ENCODE measurements at places on chromosomes 16 and 17. TPM values are rescaled to one million over a fixed set of nuclear protein-coding genes. Genes with fewer than 3 reads are reported as not detected.

- DNase-seq, result no peak
These were observed 13.8 kb upstream of the GSDMA start for GRCh38 chr17:39949028-39949427.

DNA sequence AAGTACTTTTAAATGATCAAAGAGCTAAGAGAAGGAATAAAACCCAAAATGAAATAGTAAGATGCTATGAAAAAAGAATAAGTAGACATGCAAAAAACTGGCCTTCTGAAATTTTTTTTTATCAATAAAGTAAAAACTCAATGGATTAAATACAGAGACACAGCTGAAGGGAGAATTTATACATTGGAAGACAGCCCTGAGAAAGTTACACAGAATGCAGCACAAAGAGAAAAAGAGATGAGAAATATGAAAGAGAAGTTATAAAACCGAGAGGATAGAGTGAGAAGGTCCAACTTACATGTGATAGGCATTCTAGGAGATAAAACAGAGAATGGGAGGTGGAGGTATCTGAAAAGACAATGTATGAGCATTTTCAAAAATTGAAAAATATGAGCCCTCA is 57.0 kb downstream of the MARF1 start:
- DNase-seq, result no peak

GRCh38 chr16:67506468-67506867 is 22.2 kb upstream of the RIPOR1 start:
- no peak for DNase-seq

DNA sequence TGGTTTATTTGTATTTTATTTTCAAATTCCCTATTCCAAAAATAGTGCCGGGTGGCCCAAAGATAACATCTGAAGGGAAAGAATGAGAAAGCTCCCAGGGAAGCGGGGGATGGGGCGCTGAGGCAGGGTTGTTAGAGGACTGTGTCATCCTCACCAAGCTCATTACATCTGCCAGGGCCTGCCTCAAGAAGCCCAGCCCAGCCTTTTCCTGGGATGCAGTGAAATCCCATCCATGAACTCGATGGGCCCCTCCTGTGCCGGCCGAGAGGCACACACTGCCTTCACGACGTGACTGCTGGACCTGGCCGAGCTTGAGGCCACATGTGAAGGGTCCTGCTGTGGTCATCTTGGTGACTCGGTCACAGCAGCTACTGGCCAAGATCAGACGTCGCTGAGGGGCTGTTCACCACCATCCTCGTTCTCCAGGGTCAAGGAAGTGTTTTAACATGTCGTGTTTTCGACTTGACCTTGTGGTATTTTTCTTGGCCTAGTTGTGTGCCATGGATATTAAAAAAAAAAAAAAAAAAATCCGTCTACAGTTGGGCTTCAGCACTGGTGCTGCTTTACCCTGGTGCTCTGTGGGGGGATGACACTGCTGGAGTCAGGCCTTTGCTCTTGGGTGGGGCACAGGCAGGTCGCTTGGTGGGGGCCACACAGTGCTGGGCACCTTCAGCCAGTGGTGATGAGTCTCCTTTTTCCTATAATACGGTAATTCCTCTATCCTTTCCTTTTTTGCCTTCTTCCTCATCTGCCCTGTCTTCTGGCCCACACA is 4.9 kb downstream of the TIMM22 start:
- peak; percentile 75 for DNase-seq

The GNG13 gene
- total RNA-seq, result not detected

The CDRT15L2 gene
- not detected for total RNA-seq

The HOXB1 gene
- not detected for total RNA-seq

Measured in adrenal gland (tissue), 19 donors.